ENCODE measurements at places on chromosomes 16 and 17. TPM values are rescaled to one million over a fixed set of nuclear protein-coding genes. Genes with fewer than 3 reads are reported as not detected.

GRCh38 chr17:47649972-47650524, 329 bp downstream of the KPNB1 start:
- peak; percentile 91 for DNase-seq

Gene RPRML
- not detected for total RNA-seq

GRCh38 chr17:2239882-2240430, 63.6 kb downstream of the SMG6 start:
- no peak for DNase-seq

Gene KRT31
- not detected for total RNA-seq

GRCh38 chr16:62445909-62446308, 409.7 kb upstream of the CDH8 start:
- no peak for DNase-seq

Measured in spleen (tissue), 13 donors.